ENCODE measurements at places on chromosomes 5 and 9.

- no peak for DNase-seq
Observed at GRCh38 chr9:4262735-4263141, 37.1 kb downstream of the GLIS3 start.

GRCh38 chr9:98902516-98902915 lies 41.2 kb upstream of the COL15A1 start:
- DNase-seq = no peak

DNA sequence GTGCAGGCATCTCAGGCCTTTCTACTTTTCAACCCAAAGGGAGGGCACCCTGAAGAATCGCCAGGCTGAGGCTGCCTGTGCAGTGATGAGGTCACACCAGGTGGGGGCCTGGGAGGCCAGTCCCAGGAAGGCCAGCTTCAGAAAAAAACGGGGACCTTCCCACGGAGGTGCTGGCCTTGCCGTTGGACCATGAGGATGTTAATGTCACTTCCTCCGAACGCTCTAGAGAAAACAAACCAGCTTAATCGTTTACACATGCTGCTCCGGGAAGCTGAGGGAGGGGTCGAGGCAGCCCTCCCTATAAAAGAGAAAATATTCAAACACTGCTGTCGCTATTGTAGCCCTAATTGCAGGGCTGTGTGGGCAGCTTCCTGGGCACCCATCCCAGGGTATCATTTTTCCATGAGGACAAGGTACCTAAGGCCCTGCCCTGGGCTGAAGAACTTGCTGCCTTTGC lies 27.0 kb downstream of the PTGES start:
- DNase-seq = no peak

DNA sequence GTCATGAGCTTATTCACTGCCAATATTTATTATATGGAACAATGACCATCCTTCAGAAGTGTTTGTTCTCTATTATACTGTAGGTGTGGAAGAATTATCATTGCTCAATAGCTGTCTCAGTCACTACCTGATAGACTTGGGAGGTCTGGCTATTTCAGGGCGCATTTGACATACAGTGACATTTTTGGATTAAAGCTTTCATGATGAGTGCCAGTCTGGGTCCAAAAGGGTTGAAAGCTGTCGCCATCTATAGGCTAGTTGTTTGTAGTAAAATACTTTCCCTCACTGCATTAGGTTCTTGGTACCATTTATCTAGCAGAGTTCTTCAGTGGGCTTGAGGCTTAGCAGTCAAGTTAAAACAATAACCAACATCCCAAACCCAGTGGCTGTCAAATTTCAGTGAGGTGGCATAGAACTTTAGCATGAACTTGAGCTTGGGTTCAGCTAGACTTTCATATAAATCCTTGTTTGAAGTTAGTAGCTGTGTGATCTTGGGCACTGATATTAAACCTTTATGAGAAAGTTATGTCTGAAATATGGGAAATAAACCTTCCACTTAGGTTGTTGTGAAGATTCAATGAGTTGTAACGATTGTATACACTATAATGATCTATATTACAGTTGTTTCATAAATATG lies 110.5 kb upstream of the CDKN2B start:
- DNase-seq = no peak

- DNase-seq = no peak
Observed at GRCh38 chr5:60943624-60944023, 1.2 kb downstream of the ERCC8 start.

DNA sequence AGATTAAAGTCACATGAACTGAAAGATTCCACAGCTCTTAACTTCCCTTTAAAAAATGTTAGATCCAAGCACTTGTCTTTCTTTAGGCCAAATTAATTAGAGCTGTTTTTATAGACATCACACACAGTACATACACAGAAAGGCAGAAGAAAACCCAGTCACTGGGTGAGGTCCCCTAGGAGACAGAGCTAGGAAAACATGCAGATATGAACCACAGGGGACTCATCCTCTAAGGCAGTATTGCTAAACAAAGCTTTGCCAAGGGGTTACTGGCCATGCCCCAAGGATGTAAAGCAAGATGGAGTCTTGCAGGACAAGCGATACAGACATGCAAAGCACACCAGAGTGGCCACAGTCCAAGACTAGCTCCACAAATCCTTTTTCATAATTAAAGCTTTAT lies 227.0 kb downstream of the SEMA6A start:
- no peak for DNase-seq

DNA sequence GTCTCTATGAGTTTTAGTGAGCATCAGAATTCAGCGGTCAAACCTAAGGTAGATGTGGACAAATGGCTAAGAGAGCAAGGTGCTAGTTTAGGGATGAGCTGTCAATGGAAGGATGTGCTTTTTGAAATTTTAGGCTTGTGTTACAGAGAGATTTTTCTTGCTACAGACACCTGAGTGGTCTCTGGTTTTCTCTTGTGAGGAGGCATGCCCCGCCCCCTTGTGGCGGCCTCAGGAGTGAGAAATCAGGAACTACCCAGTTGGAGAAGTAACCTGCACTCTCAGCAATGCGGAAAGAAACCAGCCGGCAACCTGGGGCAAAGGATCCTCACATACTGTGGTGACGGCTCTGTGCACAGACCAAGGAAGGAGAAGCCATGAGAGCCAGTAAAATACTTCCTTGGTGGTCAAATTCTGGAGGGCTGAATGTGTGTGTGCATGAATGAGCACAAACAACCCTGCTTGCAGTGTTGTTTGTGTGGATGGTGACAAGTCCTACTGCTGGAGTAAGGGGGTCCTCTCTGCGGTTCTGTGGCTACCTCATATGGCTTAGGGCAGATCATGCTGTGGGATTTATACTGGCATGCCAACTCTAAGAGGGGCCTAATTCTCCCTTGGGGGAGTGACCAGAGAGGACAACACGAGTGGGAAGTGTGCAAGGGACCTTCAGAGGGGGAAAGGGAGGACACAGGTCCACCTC lies 16.7 kb upstream of the HSD17B4 start:
- peak; percentile 58 for DNase-seq

DNA sequence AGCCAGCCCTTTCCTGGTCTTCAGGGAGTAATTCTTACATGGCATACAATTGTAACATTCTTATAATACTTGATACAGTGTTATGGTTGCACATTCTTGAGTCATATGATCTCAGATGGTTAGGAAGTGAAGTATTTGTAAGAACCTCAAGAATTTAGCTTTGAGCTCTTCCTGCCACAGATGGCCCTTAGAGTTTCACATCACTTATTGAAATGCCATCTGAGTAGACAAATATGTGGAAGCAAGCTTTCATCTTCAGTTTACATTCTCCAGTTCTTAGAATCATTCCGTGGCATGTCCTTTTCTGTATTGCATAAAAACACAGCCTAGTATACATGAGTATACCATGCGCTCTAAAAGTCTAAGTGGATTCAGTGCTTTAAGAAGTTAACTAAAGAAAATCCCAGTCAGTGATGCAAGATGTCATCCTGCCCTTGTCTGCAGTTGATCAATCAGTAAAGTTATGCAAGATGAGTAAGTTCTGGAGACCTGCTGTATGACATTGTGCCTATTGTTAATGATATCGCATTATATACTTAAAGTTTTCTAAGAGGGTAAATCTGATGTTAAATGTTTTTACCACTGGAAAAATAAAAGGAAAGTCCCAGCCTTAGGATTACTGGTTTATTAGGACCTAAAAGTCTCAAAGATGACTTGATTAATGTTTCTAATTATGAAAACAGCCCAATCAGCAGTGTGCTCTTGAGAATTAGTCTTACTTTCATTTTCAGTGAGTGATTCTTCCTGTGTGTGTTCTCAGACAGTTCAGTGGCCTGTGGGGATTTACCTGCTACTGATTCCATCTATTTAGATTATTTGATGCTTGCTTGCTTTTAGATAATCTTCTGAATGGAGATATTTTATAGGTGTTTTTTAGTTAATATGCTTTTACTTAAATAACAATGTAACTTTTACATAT lies 29.4 kb downstream of the RHOBTB3 start:
- no peak for DNase-seq

DNA sequence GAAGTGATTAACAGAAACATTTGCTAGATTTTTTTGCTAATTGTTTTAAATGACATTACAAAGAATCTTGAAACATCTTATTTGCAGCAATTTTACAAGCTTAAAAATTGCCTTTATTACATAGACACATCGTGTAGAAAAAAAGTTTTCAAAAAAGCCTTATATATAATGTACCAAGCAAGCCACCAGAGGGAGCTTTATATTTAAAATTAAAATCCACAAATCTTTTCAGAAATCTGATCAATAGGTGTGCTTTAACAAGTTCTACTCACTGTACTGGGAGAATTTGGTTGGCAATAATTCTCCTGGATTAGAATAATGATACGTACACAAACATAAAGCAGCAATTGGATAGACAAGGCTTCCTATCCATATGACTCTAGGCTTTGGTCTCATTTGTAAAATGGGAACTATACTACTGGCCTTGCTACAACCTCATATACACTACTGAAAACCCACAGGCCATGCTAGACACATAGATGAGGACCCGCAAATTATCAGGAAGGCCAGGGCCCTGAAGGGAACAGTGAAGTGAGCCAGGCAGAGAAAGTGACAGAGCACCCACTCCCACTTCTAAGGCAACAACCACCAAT lies 4.8 kb downstream of the PSMB7 start:
- DNase-seq = no peak

- DNase-seq = no peak
Observed at GRCh38 chr9:33228606-33229005, 11.4 kb upstream of the SPINK4 start.

GRCh38 chr9:96241391-96241809 lies 60.6 kb downstream of the HSD17B3 start:
- no peak for DNase-seq

GRCh38 chr5:56612759-56613158 lies 202.6 kb upstream of the MAP3K1 start:
- no peak for DNase-seq

DNA sequence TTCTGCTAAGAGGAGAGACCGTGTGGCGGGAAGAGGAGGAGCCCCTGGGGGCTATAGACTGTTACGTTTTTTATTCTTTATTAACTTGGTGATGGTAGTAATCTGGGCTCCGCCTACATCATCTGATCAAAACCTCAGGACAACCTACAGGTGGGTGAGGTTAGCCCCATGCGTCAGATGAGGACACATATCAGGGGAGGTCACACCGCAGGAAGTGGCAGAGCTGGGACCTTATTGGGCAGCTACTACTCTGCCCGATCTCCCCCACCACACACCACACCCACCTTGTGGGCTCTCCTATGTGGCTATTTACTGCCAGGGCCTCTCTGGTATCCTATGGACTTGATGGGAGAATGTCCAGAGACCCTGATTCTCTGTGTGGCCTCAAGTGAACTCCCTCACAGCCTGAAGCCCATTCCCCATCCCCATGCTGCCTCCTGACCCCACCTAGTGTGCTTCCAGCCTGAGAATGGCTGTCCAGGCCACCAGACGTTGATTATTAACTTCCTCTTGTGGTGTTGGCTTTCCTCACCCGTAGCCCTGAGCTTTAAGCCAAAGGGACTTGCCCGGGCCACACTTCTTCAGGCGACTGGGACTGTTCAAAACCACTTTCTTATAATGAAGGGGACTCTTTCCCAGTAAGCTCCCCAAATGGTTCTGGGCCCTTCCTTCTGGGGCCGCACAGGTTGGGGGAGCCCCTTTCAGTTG lies 8.2 kb downstream of the UNC5A start:
- DNase-seq = no peak

DNA sequence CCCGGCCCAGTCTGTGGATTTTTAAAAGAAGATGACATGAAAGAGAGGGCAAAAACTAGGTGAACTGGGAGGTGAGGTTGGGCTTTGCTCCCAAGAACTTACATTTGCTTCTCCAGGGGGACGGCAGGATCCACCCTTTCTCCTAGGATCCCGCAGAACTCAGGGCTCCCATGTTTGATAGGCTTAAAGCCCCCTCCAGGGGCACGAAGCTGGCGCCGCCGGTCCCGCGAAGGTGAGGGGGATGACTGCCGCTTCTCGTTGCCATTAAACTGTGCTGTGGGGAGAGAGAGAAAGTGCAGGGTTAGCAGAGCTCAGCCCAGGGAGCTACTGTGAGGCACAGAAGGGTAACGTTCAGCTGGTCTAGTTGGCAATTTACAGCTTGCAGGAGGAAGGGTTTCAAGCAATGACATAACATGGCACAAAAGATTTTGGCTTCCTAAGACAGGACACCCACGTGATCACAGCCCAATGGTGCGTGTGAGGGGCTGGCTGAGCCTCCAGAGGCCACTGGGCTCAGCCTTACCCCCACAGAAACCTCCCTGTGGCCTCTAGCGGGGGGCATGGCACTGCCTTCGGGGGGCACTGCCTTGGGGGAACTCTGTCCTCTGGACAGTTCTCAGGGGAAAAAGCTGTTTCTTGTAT lies 52.0 kb upstream of the SLC25A51 start:
- DNase-seq = no peak

- DNase-seq = no peak
Observed at GRCh38 chr9:504921-505740, 290.5 kb downstream of the DOCK8 start.

DNA sequence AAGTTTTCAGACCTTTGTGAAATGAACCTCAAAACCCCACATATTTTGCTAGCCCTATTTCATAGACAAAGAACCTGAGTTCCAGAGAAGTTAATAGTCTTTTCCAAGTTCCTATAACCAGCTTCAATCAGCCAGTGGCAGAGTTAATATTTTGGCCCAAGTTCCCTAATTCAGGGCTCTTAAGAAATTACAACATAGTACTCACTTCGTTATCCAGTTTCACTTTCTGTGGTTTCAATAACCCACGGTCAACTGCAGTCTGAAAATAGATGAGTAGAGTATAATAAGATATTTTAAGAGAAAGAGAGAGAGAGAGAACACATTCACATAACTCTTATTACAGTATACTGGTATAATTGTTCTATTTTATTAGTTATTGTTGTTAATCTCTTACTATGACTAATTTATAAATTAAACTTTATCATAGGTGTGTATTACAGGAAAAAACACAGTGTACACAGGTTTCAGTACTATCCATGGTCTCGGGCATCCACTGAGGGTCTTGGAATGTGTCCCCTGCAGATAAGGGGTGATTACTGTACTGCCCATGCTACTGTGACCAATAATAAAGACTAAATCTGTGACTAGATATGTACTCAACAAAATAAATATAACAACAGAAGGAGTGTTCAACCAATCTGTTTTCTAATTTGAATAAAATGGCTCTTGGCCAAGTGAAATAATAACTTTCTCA lies 9.3 kb upstream of the MYOT start:
- no peak for DNase-seq

DNA sequence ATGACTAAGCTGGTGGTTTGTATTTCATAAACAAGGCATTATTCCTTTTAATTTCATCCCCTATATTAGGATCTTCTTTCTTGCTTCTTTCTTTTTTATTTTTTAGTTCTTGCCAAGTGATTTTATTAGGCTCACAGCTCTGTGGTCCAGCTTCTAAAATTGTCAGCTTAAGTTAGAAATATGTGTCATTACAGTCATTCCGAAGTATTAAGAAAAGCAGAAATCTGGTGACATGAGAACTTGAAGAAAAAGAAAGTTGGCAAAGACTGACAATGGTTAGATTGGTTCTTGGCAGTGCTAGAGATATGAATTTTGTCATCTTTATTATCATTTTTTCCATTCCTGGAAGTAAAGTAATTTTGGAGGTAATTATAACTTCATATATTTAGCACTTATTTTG lies 166.5 kb upstream of the PRR16 start:
- no peak for DNase-seq

DNA sequence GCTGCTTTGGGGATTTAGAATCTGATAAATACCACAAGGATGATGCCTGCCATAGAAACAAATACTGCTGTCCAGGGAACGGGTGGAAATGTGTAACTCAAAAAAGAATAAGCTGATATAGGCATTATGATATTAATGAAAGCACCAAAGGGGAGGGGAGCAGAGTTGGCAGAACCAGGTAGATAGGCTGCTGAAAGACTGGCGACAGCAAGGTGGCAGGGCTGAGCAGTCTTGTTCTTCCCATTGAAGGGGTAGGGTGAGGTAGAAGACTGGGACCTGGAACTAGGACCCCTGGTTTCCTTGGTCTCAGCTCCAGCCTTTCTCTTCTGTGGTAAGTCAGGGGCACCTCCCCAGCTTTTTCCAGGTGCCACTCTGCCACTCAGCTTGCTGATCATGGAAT lies 31.4 kb upstream of the TMOD1 start:
- DNase-seq = no peak

All from activated CD8-positive, alpha-beta memory T cell treated with anti-CD3 and anti-CD28 coated beads for 1 hour (primary cell).